Stimulated activated CD8-positive, alpha-beta memory T cell treated with anti-CD3 and anti-CD28 coated beads, Interleukin-15, amount 100 ng/mL, for 1 hour (primary cell): ENCODE measurements at places on chromosomes 13 and 19.

DNA sequence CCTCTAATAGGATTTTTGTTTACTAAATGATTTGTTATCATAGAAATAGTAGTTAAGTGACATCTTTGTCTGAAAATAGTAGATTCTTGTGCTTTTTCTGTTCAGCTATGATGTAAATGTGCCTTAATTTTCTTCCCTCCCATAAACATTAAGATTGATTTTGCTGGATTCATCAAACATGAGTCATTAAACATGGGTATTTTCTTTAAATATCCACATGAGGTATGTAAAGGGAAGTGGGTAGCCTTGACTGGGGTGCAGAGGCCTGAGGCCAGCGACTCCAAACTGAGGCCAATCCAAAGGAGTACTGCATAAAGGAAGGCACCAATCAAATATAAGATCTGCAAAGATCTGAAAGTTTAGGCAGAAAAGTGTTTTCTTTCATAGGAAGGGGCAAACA, 3.7 kb downstream of the ZNF136 start:
- no peak for DNase-seq

DNA sequence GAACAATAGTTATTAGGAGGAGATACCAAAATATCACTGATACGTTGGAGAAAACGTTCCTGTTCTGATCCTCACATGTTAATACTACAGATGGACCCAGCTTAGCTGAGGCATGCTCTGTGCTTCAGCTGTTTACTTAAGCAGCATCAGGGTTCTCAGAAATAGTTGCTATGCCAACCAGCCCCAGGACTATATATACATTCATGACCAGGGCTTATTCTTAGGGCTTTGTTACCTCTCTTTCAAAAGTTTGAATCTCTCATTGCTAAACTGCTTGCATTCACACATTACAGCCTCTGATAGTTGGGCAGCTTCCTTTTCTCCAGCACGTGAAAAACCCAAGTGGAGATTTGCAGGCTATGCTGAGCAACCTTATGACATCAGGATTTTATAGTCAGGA, 800.4 kb downstream of the DIAPH3 start:
- no peak for DNase-seq

DNA sequence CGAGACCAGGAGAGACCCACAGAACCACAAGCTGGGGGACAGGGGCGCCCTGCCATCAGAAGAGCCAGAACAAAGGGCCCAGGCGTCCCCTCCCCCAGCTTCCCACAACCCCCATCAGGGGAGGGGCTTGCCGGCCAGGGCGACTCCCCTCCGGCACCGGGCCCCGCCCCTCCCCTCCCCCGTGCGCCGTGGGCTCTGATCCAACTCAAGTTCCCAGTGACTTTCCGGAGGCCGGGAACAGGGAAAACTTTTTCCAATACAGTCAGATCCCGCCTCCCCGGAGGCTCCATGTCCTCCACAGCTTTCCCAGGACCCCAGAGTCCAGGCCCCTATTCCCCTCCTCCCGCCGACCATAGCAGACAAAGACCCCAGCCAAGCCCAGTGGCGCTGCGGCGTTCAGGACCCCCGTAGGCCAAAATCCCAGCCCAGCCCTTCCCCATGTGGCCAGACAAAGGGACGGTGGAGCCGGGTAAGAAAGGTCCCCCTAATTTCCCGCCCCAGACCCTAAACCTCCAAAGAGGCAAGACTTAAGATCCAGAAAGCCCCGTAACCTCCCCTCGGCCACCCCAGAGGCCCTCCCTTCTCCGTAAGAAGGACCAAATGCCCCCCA, 673 bp downstream of the TEAD2 start:
- no peak for DNase-seq

DNA sequence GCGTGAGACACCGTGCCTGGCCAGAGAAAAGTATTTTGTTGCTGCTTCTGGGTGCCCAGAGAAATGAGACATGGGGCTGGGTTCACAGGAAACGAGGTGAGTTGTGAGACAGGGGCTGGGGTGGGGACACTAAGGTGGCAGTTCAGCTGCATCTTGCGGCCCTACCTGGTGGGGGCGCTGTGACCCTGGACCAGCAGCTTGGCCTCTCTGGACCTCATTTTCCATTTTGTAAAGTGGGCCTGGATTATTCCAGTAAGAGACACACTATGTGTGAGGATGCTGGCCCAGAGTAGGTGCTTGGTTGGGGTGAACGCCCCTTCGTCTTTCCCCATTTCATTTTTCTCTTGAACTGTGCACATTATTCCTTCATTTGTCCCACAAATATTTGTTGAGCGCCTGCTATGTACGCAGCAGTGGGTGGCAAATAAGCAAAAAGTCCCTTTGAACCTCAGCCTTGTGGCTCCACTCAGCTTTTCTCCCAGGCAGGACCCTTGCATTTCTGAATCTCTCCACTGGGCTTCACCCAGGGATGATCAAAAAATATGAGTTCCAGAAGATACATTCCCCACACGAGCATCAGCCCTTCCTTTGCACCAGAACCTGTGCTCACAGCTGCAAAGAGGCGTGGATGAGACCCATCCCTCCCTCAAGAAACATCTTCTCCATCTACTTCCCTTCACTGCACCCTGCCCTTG, 26.6 kb upstream of the OR10H1 start:
- no peak for DNase-seq

DNA sequence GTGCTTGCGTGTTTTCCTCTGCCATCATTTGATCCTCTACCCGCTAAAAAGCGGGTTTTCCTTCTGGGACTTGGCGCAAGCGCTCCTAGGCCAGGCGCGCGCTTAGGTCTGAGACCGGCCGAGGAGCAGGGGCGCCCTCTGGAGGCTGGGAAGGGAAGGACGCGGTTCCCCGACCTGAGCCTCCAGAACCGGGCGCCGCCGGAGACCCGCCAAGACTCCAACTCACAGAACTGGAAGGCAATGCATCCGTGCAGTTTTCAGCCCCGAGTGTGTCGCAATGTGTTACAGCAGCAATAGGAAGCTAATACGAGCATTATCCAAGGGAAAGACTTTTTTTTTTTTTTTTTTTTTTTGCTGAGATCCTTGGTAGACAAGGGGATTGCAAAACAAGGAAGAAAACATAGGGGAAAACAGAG, 190.9 kb downstream of the COL4A1 start:
- DNase-seq, result no peak

DNA sequence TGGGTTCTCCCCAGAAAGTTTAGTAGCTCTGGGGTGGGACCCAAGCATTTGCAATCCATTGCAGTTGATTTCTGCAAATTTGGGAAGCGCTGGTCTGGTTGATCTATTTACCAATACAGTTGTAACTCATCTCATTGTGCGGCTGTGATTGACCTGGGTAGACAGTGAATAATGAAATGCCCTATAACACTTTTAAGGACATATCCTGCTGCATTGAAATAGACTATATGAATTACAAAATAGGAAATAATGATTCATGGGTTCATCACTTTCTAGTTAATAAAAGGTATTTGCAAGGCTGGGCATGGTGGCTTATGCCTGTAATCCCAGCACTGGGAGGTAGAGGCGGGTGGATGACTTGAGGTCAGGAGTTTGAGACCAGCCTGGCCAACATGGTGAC, 59.0 kb upstream of the FARP1 start:
- DNase-seq, result no peak

DNA sequence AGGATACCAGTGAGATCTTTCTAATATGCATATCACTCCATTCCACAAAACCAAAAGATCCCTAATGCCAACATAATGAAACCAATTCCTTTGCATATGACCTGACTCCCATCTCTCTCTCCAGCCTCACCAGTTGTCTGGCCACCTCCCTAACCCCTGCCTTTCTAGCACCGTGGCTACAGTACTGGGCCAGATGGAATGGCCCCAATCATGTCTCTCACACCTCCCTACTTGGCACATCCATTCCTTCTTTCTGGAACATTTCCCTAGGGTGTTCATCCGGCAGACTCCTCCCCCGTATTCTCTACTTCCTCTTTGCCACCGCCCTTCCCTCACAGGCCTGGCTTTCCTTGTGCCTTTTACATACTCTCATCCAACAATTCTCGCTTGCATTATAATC, 62.0 kb downstream of the GPALPP1 start:
- DNase-seq, result no peak

GRCh38 chr19:29634002-29634401, 27.9 kb downstream of the POP4 start:
- no peak for DNase-seq

DNA sequence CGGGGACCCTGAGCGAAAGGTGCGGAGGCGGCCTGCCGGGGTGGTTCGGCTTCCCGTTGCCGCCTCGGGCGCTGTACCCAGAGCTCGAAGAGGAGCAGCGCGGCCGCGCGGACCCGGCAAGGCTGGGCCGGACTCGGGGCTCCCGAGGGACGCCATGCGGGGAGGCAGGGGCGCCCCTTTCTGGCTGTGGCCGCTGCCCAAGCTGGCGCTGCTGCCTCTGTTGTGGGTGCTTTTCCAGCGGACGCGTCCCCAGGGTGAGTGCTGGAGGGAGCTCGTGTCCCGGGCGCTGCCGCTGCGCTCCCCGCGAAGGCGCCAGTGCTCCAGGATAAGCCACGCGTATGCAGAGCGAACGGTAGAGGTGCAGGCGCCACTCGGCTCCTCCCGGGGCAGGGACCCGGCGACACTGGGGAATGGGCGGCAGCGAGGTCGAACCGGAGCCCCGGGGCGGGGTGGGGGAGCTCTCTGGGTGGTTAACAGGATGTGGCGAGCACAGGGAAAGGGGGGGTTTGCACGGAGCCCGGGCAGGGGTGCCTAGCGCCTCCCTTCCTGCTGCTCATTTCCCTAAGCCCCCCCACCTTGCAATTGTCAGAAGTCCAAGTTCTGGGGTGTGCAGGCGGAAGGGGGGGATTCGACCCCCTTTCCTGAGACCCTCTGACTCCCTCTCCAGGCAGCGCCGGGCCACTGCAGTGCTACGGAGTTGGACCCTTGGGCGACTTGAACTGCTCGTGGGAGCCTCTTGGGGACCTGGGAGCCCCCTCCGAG, at the start of gene IL27RA:
Gene IL27RA, plus strand, starts transcription at position 44 of the 762 bp plus-strand sequence. Its CDS starts 111 bp downstream, at position 155.
- DNase-seq, result peak; percentile 59

- no peak for DNase-seq
Observed at GRCh38 chr13:79837741-79838450, 356.9 kb downstream of the NDFIP2 start.

- no peak for DNase-seq
Observed at GRCh38 chr13:64272681-64273080, 2857.0 kb upstream of the PCDH20 start.

- no peak for DNase-seq
Observed at GRCh38 chr19:1363599-1363998, 20.1 kb upstream of the NDUFS7 start.

DNA sequence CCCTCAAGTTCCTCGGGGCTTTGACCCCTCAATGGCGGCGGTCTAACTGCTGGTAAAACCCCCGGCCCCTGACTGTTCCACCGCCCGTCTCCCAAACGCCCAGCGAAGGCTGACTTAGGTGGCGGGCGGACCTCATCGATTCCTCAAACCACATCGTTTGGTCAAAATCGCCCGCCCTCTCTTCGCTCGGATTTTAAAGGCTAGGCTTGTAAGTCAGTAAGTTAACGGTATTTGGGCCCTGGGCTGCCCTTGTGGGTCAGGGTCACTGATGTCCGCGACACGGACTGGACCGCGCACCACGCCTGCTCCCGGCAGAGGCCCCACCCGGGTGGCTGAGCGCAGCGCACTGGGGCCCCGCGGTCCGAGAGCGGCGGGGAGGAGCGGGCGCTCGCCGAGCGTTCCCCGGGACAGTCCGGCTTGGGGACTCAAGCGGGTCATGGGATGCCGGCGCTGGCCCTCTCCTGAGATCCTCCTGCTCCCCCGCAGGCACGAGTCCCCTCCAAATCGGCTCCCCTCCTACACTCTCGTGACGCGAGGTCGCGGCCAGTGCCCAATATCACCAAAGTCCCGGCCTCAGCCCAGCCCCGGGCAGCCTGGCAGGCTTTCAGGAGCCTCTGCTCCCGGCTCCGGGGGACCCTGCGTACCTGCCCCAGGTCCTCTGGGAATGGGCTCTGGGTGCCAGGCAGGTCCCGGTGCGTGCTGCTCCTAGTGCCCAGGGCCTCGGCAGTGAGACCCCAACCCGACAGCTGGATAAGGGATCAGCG, 1.0 kb downstream of the FLT1 start:
- DNase-seq, result no peak

GRCh38 chr13:27960362-27961226, 8.5 kb downstream of the CDX2 start:
- DNase-seq, result no peak

GRCh38 chr13:51168623-51169022, 53.6 kb upstream of the FAM124A start:
- no peak for DNase-seq

DNA sequence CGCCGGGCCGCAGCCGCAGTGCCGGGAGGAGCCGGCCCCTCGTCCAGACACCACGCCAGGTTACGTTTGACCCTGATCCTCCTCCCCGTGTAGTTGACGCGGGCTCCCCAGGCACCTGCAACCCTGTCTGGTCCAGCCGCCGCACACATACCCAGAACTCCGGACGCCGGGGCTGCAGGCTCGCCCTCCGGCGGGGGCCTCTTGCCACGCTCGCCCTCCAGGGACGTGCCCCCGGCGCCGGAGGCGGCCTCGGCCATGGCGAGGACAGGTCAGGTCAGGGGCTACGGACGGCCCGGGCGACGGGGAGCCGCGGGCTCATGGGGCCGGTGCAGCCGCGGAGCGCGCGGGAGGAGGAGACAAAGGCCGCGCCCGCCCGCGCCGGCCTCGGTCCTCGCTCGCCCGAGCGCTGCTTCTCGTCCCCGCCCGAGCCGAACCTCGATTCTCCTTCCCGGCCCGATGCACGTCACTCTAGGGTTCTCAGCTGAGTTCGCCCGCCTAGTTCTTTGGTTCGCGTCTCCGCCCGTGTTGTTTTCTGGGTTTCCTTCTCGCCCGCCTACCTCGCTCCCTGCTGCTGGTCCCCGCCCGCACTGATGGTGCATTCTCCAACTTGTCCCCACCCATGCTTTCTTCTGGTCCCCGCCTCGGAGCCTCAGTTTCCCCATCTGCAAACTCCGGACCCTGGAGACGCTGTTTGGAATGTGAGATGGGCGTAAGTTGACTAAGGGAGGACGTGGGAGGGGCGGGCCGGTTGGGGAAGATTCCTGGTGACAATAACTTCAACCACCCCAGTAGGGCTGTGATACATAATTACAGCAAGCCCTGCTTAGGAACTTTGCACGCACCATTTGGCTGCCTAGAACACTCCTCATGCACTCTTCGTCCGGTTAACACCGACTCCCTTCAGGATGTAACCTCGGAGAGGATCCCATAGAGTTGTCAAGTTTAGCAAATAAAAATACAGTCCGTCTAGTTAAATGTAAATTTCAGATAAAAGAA, at the start of gene ANO8:
Gene ANO8, minus strand, starts transcription at position 442 of the 996 bp plus-strand sequence. Its CDS starts 185 bp downstream, at position 257.
- peak; percentile 98 for DNase-seq

DNA sequence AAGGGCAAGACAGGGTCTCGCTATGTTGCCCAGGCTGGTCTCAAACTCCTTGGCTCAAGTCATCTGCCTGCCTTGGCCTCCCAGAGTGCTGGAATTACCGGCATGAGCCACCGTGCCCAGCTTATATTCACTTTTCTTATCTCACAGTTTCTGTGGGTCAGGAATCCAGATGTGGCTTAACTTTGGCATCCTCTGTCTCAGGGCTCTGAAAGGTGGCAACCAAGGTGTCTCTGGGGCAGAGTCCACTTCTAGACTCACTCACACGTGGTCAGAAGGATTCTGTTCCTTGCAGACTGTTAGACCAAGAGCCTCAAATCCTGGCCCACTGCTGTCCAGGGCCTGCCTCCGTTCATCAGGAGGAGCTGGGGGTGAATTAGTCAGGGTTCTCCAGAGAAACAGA, 7.6 kb upstream of the LMNB2 start:
- no peak for DNase-seq
